ENCODE measurements at places on chromosomes 6 and 20.

DNA sequence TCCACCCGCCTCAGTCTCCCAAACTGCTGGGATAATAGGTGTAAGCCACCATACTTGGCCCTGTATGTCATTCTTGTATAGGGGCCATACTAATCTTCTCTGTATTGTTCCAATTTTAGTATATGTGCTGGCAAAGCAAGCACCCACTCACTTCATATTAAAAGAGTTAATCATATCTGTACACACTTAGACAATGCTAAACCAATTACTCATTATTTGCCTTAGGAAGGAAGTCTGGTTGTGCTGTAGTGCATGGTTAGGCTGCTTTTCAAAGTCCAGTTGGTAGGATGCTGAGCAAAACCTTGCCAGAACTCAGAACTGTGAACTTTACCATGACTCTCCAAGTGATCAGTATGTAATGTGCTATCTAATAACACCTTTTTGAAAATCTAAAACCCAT lies 88.6 kb downstream of the LIN28B start:
- no peak for DNase-seq

DNA sequence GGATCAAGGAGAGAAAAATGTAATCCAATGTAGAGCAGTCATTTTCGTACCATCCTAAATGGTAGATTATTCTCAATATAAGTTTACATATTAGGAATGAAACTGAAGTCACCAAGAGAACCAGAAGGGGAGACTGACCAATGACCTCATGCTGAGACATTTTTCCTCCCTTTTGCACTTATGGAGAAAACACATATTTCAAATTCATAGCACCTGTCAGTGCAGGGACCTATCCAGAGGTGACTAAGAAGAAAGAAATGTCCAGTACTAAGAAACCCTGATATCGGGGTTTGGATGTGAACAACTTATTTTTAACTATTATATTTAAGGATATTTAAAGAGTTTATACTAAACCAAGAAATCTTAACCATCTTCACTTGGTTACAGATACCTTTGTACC lies 16.6 kb upstream of the LYRM2 start:
- no peak for DNase-seq

- no peak for DNase-seq
Observed at GRCh38 chr20:24866008-24866407, 83.1 kb upstream of the CST7 start.

DNA sequence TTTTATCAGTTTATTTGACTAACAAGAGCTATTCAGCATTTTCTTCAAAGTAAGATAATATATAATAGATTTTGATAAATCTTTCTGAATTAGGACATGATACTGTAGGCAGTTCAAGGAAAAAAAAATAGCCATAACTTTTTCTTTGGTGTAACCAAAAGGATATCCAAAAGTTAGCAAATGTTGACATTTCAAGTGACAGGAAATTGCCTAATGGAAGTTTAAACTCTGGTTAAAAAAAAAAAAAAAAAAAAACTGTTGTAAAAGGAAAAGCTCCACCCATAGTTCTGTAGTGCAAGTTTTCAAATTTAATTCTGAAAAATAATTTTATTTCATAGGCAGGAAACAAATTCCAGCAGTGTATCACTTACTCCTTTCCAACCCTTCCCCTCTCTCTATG lies 18.8 kb downstream of the HEBP2 start:
- no peak for DNase-seq

GRCh38 chr6:12039540-12040459 lies 27.7 kb downstream of the HIVEP1 start:
- no peak for DNase-seq

DNA sequence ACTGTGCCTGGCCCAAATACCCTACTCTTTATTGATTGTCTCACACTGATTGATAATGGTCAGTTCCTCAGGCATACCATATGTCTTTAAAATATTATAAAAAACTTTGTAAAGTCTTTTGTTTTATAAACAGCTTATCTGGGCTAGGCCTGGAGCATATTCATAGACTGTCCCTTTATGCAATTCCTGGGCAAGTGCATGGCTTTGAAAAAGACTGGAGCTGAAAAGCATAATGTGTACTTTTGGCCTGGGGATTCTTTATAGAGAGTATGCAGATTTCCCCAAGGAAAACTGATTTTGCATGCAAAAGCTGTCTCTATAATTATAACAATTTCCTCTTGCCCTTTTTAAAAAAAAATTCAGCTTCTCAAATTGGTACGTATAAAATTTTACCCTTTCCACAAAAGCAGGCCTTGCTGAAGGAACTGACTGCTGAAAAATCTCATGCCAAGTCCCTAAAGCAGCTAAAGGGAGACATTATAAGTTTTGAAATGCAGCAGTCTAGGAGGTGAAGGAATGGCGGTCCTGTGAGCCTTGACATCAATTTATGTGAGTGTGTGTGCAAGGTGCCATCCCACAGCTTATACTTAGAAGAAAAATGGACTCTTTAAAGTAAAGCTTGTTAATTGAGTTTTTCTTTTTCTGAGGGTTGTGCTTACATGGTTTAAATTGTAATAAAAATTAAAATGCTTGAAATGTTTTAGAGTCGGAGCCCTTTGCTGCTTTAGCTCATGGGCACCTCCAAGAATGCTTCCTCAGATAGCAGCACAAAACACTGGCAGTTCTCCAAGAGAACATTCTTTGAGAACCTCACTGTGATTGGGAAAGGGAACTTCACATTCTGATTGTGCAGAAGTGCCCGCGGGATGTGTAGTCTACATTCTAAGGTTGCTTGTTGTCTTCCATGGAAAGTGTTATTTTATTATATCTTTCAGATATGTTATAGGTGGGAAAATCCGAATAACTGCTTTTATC lies 43.9 kb downstream of the PLCB4 start:
- peak; percentile 46 for DNase-seq

GRCh38 chr20:38870733-38871559 lies 55.3 kb upstream of the FAM83D start:
- DNase-seq: no peak

DNA sequence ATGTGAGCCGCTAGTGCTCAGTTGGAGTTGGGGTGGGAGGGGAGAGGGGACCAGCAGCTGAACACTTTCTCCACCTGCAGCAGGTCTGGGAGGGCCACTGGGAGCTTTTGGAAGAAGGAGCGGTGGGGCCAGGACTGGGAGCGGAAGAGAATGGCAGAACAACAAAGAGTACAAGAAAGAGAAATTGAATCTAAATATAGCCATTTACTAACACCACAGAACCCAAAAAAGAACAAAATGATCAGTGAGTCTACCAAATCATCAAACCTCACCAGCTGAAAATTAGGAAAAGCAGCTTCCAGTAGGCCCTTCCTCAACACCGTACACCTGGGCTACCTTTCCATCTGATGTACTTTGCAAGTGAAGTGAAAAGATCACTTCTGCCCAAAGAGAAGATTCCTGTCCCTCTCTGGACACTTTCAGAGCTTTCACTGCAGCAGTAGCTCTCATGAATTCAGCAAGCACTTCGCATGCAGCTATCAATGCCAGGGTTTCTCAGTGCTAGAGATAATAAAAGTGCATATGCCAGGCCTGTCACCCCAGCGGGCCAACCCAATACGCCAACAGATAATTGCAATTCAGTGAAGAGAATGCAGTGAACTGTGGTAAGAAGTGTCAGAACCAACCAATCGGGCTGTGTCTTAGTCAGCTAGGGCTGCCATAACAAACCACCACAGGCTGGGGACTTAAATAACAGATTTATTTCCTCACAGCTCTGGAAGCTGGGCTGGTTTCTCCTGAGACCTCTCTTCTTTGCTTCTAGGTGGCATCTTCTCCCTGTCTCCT lies 597 bp downstream of the LY86 start:
- DNase-seq: no peak

DNA sequence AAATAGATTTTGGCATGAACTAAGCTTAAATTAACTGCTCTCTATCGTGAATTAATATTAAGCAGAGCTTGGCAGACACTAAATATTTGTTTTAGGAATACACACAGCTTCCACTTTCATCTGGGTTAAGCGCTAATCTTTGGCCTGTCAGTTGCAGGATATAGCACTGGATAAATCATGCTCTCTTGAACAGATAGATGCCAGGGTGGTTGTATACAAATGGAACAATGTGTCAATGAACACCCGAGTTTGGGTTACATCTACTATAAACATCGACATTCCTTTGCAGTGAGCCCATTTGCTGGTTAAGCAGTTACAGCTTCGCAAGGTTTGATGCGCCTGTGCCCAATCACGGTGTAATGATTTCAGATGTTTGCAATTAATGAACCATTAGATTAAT lies 338.2 kb upstream of the ZFP64 start:
- no peak for DNase-seq

- DNase-seq: no peak
Observed at GRCh38 chr20:35742741-35743523, 872 bp upstream of the RBM39 start.

GRCh38 chr6:42350911-42351310 lies 100.8 kb downstream of the TRERF1 start:
- DNase-seq: no peak

DNA sequence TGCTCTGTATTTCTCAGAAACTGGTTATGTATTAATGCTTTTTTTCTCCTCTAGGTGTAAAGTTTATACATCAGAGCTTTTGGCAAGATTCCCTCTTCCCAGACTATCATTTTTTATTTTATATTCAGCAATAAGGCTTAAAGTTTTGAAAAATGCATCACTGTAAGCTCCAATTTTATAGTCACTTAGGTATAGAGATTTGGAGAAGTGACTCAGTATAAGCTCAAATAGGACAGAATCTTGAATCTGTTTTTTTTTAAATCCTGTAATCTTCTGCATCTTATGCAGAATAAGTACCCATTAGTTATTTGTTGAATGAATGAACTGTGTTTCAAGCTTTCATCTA lies 1.0 kb downstream of the NCOA7 start:
- DNase-seq: no peak

All from tibial nerve (tissue), 4 donors.